ENCODE measurements at places on chromosomes 12 and 14.
A peak's percentile ranks its signal among the peaks of the same experiment; 100 is the strongest.

DNA sequence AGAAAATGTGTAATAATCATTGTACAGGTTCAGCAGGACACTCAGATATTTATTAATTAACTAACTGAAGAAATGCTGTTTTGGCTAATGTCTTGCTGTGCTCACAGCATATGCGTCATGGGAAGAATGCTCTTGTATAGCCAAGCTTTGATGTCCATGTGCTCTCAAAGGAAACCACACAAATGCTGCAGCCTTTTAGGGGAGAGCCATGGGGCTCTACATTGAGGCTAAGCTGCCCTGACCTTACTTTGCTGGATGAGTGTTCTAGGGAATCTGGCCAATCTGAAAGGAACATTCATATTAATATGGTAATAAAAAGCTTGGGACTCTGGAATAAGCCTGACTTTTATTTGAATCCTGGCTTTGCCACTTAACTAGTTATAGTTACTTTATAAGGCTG is 9.5 kb upstream of the CRADD start:
- no peak for DNase-seq

DNA sequence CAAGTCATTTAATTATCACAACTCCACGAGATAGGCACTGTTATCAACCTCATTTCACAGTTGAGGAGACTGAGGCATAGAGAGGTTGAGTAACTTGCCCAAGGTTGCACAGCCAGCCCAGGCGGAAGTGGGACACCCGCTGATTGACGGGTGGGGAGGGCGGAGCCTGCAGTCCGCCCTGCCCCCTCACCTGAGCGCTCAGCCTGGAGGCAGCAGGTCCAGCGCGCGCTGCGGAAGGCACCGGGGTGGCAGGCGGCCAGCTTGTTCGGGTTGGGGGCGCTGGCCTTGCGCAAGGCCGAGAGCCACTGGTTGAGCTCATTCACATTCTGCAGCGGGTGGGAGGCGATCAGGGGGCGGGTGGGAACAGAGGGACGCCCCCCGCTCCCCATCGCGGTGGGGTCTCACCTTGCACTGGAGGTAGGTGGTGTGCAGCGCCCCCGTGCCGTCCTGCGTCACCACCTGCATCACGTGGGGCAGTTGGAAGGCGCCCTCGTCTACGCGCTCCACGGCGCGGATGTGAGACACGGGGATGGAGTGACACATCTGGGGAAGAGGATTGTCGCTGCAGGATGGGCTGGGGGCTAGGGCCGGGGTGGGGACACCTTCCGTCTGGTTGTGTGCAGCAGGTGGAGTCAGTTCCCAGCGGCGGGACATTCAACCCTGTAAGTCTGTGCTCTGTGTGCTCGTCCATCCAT is 31.7 kb downstream of the RASAL1 start:
- DNase-seq: peak; percentile 64

DNA sequence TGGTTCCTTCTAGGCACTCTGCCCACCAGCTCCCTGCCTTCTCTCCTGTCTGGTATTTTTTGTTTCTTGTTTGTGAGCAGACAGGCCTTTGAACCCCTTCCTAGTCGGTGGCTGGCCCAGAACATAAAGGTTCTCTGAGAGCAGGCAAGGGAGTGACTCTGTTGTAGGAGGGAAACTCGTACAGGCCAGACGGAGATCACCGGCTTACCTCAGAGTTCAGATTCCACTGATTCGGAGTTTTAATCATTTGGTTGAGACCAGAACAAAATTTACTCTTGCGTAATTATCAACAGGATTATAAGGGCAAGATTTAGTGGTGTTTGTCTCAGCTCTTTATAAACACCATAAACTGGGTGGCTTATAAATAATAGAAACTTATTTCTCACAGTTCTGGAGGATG is 128.3 kb downstream of the PLXNC1 start:
- no peak for DNase-seq

GRCh38 chr12:121858662-121859572 is at the start of gene HPD:
HPD (minus strand) TSS chr12:121858859; CDS start chr12:121858823, 36 bp downstream.
- DNase-seq: no peak

GRCh38 chr14:104289507-104289906 is 151.1 kb downstream of the KIF26A start:
- no peak for DNase-seq

GRCh38 chr12:58529897-58530741 is 390.2 kb downstream of the LRIG3 start:
- DNase-seq: no peak

DNA sequence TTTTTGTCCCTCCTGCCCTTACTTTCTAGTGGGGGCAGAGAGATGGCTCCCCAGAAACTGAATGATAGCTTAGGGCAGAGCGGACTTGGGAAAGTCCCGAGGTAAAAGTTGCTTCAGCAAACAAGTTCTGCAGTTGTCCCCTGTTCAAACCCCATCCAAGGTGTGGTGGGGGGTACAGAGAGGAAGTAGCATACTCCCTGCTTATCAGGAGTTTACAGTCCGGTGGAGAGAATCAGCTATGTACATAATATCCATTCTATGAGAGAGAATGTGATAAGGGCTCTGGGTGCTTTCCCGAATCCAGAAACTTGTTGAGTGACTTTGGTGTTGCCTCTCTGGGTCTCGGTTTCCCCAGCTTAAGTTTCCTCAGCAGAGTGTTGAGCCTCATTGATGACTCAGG is 40.4 kb upstream of the VRK1 start:
- no peak for DNase-seq

- DNase-seq: no peak
These were observed 30.8 kb downstream of the SRRM4 start for GRCh38 chr12:119012179-119012578.

GRCh38 chr12:117629454-117629853 is 268.0 kb upstream of the NOS1 start:
- no peak for DNase-seq

DNA sequence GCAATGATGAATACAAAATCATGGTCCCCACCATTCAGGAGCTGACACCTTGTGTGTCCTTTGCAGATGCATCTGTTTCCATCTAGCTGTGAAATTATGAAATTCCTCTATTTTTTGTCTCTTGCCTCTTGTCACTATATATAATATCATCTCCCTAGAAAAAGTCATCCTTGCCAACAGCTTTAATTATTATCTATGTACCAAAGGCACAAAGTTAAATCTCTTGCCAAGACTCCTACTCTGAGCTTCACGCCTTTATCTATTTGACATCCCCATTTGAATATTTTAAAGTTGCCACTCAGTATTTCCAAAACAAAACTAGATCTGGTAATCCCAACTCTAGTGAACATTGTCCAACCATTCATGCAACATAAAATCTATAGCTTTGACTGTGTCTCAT is 32.0 kb upstream of the PRB2 start:
- DNase-seq: no peak

DNA sequence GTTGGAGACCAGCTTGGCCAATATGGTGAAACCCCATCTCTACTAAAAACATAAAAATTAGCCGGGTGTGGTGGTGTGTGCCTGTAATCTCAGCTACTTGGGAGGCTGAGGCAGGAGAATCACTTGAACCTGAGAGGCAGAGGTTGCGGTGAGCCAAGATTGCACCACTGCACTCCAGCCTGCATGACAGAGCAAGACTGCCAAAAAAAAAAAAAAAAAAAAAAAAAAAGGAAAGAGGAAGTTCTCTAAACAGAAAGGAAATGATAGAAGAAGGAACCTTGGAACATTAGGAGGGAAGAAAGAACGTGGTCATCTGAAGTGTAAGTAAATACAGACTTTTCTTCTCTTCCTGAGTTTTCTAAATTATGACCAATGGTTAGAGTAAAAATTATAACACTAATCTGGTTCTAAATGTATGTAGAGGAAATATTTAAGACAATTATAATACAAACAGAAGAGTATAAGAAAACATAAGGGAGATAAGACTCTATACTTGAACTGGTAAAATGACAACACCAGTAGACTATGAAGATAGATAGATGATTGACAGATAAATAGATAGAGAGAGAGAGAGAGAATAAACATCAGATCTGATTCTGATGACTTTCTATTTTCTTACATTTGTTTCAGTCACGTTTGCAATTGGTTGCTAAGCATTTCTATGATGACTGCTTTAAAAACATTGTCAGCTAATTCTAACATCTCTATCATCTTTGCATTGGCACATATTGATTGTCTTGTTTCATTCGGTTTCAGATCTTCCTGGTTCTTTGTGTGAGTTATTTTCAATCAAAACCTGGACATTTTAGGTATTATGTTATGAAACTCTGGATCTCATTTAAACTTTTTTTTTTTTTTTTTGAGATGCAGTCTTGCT is 12.9 kb upstream of the CORO1C start:
- no peak for DNase-seq

DNA sequence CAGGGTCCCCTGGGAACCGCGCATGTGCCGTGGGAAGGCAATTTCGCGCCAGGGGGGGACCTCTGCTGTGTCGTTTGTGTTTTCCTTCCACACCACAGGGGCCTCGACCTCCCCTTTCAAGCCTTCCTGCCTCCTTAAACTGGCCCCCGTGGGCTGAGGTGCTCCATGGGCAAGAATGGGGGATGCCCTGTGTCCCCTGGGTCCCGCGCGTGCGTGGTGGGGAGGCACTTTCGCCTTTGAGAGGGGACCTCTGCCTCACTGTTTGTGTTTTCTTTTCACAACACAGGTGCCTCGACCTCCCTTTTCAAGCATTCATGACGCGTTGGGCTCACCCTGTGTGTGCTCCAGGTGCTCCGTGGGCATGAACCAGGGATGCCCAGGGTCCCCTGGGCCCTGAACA is 348.8 kb downstream of the ALG10 start:
- DNase-seq: no peak

Data from GM06990 (cell line).